Cerebellar nuclear complex (tissue), 1 donor: ENCODE measurements at places on chromosomes 1 and 21.

DNA sequence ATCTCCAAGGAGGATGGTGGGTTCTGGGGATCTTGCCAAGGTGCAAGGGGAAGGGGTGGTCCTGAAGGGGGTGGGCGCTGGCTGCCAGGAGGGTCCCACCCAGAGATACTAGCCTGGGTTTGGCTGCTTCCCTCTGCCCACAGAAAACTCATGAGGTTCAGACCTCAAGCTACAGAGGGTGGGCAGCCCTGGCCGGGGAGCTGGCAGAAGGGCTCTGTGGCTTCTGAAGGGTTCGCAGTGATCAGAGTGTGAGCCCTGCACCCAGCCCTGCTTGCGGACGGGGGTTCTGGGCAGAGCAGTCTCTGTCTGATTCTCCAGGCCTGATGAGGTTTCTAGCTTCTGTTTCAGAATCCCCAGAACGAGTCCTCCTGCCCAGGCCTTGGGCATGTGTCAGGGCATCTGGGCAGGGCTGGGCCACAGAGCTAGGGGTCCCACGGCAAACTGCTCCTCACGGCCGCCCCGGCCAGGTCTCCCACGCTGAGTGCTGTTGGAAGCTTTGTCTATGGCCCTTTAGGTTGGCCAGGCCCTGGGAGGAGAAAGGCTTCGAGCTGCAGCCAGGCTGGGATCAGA, 635 bp upstream of the MMEL1 start:
- DNase-seq: no peak

DNA sequence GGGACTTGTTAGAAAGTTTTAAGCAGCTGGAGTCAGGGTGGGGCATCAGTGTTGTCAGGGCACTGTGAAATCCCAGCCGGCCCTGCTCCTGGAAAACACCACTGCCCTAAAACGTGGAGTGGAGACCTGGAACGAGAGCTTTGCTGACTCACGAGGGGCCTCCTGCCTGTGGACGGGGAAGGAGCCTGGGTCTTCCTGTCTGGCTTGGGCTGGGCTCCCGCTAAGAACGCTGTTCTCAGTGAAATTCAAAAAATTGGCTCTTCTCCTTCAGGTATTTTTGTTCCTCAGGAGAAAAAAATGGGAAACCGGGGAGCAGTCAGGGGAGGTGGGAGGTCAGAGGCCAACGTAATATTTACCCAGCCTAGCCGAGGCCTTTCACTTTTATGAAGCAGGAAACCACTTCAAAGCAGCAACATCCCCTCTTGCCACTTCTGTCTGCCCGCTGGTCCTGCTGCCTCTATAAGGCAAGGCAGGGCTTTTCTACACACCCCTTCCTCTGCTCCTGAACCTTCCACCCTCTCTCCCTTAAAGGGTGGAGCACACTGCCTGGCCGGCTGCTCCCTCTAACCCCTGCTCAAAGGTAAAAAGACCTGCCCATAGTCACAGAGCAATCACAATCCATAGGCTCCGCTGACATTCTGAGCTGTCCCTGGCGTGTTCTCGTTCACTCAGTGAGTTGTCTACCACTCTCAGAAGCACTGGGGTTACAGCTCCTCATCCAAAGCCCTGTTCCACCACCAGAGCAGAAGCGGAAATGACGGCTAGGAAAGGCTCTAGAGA, 8.0 kb downstream of the PLXNA2 start:
- no peak for DNase-seq

- no peak for DNase-seq
Measured at GRCh38 chr21:14354515-14354914, 28.4 kb downstream of the HSPA13 start.

DNA sequence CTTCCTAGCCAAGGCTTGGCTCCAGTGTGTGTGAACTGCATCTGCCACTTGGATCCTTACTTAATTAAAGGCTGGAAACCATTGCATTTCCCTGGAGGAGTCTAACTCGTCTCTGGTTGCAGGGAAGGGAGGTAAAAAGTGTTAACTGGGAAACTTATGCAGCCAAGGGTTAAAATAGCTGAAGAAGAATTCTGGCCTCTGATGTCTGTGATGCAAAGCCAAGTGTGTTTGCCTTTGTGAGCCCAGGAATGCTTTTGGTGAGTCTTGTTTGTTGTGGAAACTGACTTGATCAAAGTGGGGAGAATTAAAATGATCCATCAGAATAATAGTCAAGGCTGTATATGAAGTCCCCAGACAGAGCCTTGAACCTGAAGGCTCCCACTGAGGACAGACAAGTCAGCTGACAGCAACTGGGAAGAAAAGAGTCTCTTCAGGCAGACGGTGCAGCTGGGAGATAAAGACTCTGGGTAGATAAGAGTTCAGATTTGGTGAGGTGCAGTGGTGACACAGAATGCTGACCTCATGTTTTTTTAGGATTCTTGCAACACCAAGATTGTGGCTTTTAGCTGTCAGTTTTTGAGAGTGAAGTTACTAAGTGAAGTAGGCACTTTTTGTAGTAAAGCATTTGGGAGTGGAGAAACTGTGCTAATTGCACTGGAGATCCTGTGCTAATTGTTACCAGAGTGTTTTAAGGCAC, 59.5 kb upstream of the WLS start:
- no peak for DNase-seq

DNA sequence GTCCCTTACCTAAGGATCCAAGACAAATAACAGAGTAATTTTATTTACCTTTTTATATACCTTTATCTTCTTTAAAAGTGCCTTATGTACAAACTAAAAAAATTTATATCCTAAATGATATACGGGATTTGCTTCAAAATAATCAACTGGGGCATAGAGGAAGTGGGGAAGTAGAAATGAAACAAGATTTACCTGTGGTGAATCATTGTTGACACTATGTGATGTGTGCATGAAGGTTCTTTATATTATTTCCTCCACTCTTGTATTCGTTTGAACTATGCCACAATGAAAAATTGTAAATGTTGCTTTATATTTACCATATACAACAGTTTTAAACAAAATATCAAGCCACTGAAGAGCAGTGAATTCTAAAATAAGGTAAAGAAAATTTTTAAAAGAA, 13.0 kb downstream of the RGS7 start:
- no peak for DNase-seq

GRCh38 chr1:173467426-173467825, 9.7 kb upstream of the PRDX6 start:
- no peak for DNase-seq

DNA sequence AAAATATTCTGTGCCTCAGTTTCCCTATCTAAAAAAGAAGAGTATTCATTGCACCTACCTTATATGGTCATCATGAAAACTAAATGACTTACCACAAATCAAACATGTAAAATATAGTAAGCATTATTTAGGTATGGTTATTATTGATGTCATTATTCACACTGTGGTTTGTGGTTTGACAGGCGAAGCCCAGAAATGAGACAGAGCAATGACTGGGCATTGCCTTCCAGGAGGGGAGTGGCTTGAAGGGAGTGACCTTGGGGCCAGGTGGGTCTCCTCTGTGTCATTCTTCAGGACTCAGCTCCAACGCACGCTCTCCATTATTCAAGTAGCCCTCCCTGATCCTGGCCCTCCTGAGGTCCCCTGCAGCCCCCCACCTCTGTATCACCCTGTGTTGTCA, 133.7 kb downstream of the DMRTA2 start:
- DNase-seq: no peak

- no peak for DNase-seq
Measured at GRCh38 chr21:29104239-29104708, 26.2 kb upstream of the MAP3K7CL start.

- no peak for DNase-seq
Measured at GRCh38 chr1:8660411-8660828, 157.0 kb downstream of the RERE start.

GRCh38 chr1:48930011-48930410, 153.3 kb upstream of the BEND5 start:
- DNase-seq: no peak

- no peak for DNase-seq
Measured at GRCh38 chr1:41135196-41135947, 106.7 kb downstream of the SCMH1 start.

DNA sequence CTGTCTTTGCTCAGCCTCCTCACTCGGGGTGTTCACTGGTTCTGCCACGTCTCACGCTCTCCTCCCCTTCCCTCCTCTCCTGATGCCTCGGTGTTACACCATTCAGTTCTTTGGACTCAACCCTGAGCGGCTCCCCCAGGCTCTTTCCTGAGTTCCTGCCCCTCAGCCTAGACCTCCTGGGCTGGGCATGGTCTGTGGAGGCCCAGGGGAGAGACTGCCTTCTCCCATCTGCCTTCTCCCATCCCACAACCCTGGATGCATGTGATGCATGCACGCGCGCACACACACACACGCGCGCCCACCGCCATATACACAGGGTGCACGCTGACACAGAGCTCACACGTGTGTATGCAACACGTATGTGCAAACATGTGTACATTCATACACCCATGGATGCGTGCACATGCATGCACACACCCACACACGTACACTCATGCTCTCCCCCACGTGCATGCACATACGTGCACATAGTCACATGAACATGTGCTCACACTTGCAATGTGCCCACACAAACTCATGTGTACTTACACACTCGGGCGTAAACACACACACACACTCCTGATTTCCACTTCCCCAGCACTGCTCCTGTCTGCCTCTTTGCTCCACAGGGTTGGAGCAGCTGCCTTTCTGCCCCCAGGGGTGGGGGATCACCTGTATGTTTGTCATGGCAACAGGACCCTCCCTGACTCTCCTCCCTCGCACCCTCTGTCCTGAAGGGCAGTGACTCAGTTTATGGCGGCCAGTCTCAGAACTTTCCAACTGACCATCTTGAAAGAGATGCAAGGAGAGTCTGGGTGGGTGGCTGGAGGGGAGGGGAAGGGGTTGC, 59.0 kb downstream of the HUNK start:
- DNase-seq: no peak

DNA sequence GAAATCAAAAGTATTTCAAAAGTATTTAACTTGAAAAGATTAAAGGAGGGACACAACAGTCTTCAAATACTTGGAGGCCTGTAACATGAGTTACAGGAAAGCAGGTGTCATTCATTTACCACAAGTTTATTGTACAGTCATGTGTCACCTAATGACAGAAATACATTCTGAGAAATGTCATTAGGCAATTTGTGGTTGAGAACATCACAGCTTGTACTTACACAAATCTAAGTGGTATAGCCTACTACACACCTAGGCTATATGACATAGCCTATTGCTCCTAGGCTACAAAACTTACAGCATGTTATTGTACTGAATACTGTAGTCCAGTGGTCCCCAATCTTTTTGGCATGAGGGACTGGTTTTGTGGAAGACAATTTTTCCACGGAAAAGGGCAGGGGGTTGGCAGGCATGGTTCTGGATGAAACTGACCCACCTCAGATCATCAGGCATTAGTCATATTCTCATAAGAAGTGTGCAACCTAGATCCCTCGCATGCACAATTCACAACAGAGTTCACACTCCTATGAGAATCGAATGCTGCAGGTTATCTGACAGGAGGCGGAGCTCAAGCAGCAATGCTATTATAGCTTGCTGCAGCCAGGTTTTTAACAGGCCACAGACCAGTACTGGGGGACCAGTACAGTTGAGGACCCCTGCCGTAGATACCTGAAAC, 25.0 kb upstream of the PHTF1 start:
- no peak for DNase-seq

- DNase-seq: no peak
Measured at GRCh38 chr1:20430355-20431175, 55.4 kb downstream of the CAMK2N1 start.

DNA sequence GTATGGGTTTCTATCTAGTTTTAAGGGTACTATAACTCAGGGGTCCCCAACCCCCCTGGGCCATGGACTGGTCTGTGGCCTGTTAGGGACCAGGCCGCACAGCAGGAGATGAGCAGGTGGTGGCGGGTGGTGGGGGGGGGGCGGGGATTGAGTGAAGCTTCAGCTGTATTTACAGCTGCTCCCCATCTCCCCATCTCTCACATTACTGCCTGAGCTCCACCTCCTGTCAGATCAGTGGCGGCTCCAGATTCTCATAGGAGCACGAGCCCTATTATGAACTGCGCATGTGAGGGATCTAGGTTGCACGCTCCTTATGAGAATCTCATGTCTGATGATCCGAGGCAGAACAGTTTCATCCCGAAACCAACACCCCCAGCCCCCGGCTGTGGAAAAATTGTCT, 95.1 kb upstream of the SLC45A1 start:
- DNase-seq: no peak

DNA sequence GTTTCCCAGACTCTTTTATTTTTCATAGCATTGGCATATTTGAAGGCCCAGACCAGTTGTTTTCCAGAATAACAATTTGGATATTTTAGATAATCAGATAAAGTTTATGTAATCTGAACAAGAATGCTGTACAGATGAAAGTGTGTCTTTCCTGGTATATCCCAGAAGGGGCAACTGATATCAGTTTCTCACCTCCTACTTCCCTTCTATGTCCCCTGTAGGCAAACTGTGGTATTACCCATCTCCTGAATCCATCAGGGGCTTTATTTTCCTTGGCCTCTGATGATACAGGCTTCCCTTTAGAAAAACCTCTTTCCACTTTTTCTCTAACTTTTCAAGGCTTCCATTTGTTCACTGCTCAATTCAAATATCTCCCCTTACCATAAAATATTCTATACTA, 87.5 kb upstream of the RGS1 start:
- DNase-seq: no peak

DNA sequence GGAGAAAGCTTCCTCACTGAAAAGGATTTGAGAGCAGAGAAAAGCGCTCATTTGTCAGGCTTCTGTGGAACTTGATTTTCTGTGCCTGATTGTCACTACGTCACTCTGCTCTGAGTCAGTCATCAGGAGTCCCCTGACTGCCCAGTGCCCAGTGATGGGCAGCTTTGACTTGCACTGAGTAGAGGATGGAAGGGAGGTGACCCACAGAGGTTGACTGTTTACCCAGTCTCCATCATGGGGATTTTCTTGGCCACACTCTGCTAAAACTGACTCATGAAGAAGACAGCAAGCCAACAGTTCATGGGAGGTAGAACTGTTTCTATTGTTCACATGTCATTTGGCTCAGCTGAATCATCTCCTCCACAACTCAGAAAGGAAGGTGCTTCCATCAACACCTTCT, 82.1 kb upstream of the DUSP10 start:
- no peak for DNase-seq

- DNase-seq: no peak
Measured at GRCh38 chr1:24526940-24527542, 24.4 kb downstream of the RCAN3 start.

DNA sequence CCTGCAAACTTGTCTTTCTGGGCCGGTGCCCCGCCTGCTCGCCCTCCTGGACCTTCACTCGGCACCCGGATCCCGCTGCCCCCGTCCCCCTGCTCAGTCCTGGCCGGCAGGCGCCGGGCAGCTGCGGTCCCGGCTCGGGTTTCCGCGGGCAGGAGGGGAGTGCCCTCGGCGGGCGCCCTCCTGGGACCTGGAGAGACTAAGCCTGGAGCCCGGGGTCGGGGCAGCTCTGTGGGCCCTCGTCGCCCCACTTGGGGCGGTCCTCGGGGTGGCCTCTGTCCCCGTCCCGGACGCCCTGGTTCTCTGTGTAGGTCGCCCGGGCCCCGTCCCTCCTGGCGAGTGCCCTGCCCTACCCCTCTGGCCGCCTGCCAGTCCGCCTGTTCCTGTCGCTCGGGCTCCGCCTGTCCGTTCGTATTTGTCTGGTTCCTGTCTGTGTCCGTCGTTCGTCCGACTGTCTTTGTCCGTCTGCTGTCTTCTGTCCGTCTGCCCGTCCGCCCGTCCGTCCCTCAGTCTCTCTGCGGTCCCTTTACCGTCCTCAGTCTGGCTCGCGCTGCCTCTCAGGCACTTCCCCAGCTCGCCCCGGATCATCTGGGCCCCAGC, 490 bp downstream of the SERINC2 start:
- DNase-seq: no peak

- no peak for DNase-seq
Measured at GRCh38 chr1:231814521-231814920, 187.9 kb downstream of the DISC1 start.

GRCh38 chr1:112904071-112904830, 51.7 kb downstream of the SLC16A1 start:
- DNase-seq: no peak

- no peak for DNase-seq
Measured at GRCh38 chr1:89519779-89520358, 4.8 kb upstream of the LRRC8B start.
